ENCODE measurements at places on chromosomes 7 and 10.

GRCh38 chr7:140333686-140334085 is 64.6 kb downstream of the SLC37A3 start:
- DNase-seq: no peak

GRCh38 chr7:30301751-30302150 is 17.4 kb downstream of the ZNRF2 start:
- no peak for DNase-seq

- no peak for DNase-seq
These were observed 1454.8 kb upstream of the LRRTM3 start for GRCh38 chr10:65470986-65471385.

GRCh38 chr10:104049504-104050250 is 36.0 kb downstream of the COL17A1 start:
- DNase-seq: no peak

- DNase-seq: peak; percentile 49
These were observed 137.9 kb upstream of the MKI67 start for GRCh38 chr10:128263891-128264688.

DNA sequence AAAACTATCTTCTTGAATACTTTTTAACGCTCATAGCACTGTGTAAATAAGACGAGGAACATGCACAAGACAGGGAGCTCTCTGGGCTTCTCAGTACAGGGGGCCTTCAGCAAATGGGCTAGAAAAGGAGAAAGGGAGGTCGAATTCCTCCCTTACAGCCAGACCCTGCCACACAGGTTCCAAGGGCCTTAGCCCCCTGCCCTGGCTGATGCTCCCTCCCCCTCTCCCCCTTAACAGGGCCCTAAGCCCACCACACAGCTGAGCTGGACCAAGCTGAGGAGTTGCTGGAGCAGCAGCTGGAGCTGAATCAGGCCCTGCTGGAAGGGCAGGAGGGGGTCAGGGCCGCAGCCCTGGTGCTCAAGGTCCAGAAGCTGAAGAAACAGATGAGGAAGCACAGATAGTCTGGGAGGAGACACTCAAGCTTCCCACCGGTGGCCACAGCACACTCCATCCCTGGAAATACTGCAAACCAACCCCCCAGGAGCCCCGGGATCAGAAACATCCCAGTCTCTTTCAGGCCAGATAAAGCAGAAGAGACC is 153.9 kb downstream of the SNX13 start:
- no peak for DNase-seq

- DNase-seq: no peak
These were observed 67.7 kb downstream of the FGFR2 start for GRCh38 chr10:121530481-121531075.

DNA sequence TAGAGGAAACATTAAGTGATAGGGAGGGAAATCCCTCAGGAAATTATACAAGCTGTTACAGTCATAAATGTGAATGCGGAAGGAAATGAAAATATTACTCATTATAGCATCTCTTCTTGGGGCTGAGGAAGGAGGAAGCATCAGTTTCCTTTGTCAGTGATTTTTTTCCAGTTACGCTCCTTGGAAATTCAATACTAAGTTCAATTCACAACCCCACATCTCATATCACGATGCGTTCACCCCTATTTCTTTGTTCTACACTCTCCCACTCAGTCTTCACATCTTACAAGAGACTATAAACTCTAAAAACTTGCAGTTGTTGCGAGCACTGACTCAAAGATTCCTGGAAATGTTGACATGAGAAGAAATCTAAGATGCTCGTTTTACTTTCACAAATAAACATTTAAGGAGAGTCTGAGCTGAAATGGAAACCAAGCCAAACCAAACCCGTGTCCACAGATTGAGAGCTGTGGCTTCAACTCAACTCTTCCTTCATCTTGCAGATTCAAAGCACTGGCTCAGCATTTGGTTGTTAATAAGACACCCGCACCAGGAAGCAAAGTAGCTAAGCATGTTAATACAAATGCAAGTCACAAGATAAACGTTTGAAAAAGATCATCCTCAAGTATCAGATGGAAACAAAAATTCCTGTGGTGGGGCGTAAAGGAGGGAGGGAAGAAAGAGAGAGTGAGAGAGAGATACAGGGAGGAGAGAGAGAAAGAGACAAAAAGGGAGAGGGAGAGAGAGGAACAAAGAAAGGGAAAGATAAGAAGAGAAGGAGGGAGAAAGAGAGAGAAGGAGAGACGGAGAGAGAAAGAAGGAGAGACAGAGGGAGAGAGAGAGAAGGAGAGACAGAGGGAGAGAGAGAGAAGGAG is 150.0 kb upstream of the RSU1 start:
- DNase-seq: no peak

GRCh38 chr10:117936976-117937375 is 109.8 kb downstream of the RAB11FIP2 start:
- DNase-seq: no peak

- no peak for DNase-seq
These were observed 17.1 kb upstream of the SCIN start for GRCh38 chr7:12553416-12553815.

DNA sequence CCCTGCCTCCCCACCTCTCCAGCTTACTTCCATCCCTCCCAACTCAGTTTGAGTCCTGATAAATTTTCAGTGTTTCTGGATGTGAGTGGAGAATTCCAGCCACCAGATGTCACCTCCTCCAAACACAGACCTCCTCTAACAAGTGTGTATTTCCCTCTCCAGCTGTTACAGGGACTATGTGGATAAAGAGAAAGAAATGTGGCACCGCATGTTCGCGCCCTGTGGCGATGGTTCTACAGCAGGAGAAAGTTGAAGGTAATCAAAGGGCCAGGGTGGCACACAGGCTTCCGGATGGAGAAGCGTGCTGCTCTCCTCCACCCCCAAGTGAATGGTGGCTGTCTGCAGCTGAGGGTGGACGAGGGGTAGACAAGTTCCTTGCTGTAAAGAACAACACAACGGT is 14.7 kb downstream of the FKBP6 start:
- DNase-seq: peak; percentile 20

GRCh38 chr10:84097787-84098353 is 41.4 kb upstream of the GHITM start:
- DNase-seq: peak; percentile 38

DNA sequence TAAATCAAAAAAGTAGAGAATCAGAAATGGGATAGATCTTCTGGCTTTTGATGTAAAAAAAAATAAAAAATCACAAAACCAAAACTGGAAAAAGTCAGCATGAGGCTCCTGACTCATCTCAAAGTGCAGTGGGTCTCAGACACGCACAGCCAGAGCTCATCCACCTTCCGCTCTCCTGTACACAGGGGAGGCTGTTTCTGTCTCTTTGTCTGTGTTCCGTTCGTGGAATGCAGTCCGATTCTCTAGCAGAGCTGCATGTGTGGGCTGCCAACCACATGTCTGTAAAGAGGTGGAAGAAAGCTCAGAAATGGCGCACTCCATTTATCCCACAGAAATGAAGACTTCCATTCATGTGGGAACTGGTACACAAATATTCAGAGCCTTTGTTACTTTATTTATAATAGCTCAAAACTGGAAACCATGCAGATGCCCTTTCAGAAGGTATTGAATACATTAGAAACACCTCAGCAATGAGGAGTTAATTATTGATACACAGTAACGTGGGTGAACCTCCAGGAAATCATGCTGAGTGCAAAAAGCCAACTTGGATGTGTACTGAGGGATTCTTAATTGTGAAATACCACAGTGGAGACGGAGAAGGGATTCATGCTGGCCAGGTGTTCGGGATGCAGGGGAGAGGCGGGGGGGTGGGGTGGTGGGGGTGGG is 123.3 kb downstream of the TRRAP start:
- no peak for DNase-seq
